ENCODE measurements at places on chromosomes 7 and 10.

GRCh38 chr10:15106352-15107013 is 9.3 kb downstream of the RPP38 start:
- DNase-seq: peak; percentile 41

DNA sequence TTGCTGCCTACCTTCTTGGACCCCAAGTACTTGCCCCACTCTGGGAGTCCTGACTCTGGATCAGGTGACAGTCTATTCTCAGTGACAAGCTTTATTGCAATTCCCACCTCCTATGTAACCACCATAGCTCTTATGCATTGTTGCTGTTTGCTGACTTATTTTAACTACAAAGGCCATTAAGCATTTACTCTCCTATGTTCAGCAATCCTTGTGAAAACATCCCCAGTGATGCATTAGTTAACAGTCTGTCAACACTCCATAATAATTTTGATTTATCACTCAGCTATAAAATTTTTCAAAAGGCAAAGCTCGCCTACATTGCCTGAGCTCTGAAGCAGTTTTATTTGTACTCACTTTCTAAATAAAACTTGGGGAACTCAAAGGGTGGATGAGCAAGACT is 871.8 kb upstream of the SORCS1 start:
- no peak for DNase-seq

DNA sequence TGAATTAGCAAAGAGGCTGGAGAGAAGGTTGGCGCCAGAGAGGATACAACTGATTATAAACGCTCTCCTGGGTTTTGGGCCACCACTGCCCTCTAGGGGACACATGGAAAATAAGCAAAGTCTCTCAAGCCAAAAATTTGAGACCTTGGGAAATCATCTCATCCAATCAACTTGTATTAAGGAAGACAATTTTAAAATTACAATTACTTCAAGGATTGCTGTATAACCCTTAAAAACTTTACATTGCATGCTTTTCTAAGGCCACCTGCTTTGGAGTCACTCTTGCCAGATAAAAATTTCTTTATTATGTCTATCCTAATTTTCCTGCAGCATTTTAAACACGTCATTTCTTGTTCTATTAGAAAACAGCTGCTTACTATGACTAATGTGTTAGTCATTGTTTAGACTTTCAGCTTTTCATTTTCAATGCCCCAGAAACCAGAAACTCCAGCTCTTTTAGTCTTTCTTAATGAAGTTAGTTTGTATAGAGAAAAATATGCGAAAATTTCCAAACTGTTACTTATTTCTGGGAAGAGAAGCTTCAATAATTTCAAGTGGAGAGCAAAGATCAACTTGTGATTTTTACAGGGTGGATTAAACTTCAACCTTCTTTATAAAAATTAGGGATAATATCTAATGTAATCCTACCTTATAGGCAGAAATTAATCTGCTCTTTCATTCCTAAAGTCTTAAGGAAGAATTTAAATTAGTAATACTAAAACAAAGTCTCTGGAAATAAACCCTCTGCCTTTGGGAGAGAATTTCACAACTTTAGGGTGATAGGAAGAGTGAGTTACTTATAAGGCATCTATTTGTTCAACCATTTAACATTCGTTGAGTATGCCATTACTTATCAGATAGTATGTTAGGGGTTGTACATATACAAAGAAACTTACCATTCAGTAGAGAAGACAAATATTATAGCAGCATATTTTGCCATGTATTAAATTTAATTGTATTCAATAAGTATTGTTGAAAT is 20.6 kb upstream of the RHOBTB1 start:
- peak; percentile 66 for DNase-seq

DNA sequence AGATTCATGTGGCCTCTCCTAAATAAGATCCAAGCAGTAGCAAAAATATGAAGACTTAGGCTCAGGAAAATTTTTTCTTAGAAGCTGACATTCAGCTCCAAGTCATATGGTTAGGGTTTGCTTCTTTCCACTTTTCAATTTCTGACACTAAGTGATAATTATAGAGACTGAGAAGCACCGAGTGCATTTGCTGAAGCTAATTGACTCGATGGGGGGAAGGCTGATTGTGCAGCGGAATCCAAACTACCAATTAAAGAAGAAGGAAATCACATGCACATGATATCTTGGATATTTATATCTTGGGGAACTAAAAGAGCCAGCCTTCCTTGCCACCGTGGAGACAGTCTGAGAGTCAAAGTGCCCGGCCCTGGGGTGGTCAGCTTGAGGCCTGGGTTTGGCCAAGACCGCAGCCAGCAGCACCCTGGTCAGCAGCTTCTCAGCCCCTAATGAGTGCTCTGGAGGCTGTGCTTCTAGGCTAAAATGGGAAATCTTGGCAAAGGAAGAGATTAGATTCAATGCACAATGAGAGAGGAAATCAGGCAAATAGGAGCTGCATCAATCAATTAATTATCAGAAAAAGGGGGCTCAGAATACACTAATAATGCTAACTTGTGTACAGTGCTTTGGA is 589.3 kb downstream of the NRG3 start:
- DNase-seq: no peak

- no peak for DNase-seq
Observed at GRCh38 chr7:47580175-47580706, 1.7 kb downstream of the TNS3 start.
